ENCODE measurements at places on chromosomes 6 and 20.

DNA sequence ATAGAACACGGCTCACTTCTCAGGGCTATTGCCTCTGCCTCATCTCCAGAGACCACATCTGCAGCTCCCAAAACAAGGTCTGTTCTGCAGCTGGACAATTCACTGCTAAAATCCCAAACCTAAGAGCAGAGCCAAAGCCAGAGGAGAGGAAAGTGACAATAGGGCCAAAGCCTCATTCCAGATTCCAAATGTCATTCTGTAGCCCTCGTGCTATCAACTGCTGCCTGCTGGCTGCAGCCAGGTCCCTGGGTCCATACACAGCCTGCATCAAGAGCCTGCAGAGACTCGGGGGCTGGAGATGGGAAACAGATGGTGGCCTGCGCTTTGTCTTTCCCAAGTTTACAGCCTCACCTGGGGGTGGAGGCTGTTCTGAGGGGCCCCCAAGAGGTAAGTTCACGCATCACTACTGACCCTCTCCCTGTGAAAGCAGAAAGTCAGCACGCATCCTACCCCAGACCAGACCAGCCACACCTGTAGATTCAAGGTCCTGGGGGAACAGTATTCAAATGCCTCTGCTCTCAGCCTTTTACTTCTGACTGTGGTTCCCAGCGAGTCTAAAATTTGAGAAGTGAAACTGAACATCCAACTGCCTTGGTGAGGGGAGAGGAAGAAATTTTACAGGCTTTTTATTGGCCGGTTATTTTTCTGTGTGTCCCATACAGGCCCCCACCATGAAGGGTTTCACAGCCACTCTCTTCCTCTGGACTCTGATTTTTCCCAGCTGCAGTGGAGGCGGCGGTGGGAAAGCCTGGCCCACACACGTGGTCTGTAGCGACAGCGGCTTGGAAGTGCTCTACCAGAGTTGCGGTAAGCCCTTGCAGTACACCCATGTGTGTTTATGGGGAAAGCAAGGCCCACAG is at the start of gene LY86:
LY86 (plus strand) TSS at position 657 of the 860 bp plus-strand sequence; CDS start at position 672, 15 bp downstream.
- no peak for DNase-seq

GRCh38 chr20:37385176-37385575 is 39.2 kb downstream of the SRC start:
- DNase-seq: no peak

DNA sequence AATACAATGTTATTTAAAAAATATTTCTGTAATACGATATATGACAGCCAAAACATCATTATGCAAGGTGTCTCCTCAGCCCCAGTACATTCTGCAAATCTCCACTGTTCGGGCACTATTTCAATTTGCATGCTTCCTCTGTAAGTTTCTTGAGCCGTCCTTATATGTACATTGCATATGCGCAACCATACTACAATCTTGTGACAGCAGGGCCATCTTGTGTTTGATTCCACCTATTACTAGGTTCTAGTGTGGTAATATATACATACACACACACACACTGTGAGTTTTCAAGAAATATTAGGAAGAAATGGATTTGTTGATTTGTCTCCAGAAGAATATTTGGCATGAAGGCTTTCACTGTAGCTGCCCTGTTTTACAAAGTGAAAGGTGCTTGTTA is 9.8 kb downstream of the LYRM4 start:
- DNase-seq: no peak

DNA sequence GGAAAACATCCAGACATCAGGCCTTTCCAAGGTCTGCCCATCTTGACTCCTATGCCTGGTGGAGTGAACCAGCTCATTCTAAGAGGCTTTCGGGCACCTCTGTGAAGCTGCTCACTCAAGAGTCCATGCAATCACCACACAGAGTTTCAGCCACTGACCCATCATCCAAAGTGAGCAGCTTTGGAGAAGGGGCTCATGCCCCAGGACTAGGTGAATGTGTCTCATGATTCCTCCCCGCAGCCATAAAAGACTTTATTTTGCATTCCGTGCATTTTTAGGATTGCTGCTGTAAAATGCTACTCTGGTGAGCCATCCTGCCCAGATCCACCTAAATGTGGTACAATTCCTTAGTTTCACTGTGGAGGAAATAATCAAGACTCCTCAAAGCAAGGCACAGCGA is 44.5 kb upstream of the EZR start:
- DNase-seq: no peak

DNA sequence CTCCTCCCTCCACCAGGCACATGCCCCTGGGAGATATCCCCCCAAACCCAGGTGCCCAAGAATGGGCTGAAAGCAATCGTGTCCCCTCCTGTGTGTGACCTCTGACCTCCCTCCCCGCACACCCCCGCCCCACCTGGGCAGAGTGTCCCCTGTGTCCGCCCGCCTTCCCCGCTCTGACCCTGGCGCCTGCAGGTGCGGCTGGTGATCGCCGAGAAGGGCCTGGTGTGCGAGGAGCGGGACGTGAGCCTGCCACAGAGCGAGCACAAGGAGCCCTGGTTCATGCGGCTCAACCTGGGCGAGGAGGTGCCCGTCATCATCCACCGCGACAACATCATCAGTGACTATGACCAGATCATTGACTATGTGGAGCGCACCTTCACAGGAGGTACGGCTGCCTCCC is 9.9 kb downstream of the GDAP1L1 start:
- DNase-seq: no peak

DNA sequence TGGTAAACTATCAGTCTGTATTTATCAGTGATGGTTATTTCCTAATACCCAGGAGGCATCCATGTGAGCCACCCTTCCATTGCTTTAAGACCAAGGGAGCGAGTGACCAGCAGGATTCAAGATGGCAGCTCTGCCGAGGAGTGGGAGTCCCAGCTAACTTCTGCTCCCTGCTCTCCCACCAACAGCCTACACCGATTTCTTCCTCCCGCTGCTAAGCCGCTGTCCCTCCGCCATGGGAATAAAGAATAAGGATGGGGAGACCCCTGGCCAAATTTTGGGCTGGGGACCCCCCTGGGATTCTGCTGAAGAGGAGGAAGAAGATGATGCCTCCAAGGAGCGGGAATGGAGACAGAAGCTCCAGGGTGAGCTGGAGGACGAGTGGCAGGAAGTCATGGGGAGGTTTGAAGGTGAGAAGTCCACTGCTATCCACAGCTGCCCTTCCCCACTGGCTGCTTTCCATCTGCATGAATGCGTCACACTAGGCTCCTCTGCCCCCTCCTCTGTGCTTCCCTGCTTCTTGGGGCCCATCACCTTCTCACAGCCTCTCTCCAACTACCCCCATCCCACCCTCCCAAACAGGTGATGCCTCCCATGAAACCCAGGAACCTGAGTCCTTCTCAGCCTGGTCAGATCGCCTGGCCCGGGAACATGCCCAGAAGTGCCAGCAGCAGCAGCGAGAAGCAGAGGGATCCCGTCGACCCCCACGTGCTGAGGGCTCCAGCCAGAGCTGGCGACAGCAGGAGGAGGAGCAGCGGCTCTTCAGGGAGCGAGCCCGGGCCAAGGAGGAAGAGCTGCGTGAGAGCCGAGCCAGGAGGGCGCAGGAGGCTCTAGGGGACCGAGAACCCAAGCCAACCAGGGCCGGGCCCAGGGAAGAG is 10.3 kb downstream of the NFKBIL1 start:
- DNase-seq: no peak

GRCh38 chr6:100100776-100101175 is 106.8 kb upstream of the MCHR2 start:
- DNase-seq: no peak

- no peak for DNase-seq
These were observed 298.0 kb downstream of the QKI start for GRCh38 chr6:163712566-163712961.

DNA sequence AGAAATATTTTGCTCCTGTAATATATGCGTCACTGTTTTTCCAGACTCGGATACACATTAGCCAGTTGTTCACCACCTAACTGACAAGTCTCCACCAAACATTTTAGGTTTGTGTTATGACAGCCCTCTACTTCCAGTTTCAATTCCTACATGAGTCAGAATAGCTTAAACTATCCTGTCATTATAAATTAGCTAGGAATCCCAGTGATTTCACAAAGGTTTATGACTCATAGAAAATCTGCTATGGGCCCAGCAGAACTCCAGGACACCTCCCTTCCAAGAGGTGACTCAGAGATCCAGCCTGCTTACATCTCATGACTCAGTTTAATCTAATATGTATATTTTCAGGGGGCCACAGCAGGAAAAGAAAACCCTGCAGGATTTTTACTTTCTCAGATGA is 17.4 kb upstream of the PLCB4 start:
- no peak for DNase-seq

GRCh38 chr20:54389596-54390280 is 85.7 kb upstream of the DOK5 start:
- no peak for DNase-seq

DNA sequence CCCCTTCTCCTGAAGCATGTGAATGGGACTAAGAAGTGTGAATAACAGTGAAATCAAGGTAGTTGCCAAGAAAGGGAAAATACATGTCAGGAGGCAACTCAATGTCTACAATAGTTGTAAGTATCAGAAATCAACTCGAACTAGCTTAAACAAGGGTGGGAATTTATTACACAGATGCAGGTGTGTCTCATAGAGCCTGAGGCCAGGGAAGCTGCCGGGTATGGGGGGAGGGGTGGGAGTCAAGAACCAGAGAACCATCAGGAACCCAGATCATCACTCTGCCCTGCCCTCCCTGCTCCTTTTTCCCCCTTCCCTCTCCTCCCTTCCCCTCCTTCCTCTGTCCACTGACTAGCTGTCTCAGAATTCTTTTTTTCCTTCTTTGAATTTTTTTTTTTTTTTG is 34.9 kb upstream of the BMP6 start:
- DNase-seq: no peak

GRCh38 chr6:14452567-14453527 is 335.3 kb downstream of the CD83 start:
- no peak for DNase-seq

DNA sequence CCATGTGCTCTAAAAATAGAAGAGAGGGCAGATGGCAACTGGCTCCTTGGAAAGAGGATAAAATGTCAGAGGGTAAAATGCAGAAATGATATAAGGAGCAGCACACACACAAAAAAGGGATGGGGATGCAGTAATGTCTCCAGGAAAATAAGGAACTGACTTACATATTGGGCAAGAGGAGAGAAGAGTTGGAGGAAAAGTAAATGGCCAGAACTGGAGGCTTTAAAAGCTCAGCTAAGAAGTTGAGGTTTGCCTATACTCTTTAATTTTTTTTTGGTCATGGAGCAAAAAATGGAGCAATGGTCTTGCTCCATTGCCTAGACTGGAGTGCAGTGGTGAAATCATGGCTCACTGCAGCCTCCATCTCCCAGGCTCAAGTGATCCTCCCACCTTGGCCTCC is 93.7 kb downstream of the SULF2 start:
- no peak for DNase-seq

GRCh38 chr6:12602951-12603672 is 113.5 kb upstream of the PHACTR1 start:
- DNase-seq: no peak

DNA sequence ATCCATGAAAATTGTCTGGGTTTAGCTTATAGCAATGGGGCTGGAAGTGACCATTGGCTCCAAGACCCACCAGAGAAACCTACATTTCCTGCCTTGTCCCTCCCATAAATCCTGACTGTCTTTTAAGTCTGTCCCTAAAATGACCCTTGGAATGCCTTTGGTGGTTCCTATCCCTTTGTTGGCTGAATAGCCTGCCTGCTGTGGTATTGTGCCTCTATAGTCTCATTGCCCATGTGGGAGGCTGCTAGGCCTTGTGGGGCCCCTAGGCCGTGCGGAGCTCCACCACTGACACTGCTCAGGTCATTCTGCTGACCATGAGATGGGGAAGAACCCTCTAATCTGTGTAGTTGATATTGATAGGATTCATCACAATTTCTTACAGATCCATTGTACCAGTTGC is 43.3 kb downstream of the SCP2D1 start:
- no peak for DNase-seq

GRCh38 chr20:29874476-29875202 is 1382.8 kb upstream of the DEFB115 start:
- DNase-seq: no peak

- DNase-seq: no peak
These were observed 130.3 kb downstream of the ZNF217 start for GRCh38 chr20:53463101-53463972.

DNA sequence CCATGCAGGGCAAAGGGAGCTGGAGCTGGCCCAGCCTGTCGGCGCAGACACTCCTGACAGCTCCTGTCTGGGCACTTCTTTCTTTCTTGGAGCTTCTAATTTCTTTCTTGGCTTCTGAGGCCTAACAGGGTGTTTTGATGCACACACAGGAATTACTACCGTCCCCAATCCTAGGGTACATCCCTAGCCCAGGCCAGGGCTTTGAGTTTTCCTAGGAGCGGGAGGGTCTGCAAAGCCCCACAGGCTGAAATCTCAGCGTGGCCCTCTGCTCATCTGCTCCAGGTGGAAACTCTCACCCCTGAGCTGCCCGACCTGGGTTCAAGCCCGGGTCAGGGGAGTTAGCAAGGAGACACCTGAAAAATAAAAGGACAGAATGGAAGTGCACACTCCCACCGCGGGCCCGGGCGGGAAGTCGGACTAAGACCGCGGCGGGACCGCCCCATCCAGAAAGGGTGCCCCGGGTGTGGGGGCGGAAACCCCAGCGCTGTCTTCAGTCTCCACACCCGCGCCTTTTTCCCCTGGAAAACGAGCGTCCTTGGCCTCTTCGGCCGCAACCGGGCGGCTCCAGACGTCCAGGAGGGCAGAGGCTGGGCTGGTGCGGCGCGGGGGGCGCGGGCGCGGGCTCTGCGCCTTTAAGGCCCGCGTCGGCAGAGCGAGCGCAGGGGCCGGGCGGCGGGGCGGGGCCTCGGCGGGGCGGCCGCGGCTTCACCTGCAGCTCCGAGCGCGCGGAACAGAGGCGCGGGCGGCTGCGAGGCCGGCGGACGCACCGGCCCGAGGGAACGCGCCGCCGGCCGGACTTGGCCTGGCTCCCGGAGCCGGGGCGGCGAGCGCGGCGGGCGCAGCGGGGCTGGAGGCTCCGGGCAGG is at the start of gene CDH4:
CDH4 (plus strand) TSS at position 733 of the 865 bp plus-strand sequence.
- peak; percentile 33 for DNase-seq

DNA sequence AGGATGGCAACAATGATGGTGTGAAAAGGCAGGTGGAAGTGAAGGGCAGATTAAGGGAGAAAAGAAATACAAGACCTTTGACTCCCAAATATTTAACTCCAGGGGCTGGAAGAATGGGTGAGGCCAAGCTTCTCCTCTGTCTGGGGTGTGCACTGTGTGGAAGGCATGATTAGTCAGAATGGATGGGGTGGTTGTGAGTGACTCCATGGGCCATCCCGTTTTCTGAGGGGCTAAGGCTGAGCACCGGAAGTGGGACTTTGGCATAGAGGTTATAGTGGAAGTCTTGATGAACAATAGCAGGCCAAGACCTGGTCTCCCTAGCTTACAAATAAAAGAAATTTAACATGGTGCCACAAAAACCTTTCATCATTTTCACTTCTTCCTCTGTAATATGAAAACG is 12.1 kb downstream of the E2F3 start:
- DNase-seq: no peak

DNA sequence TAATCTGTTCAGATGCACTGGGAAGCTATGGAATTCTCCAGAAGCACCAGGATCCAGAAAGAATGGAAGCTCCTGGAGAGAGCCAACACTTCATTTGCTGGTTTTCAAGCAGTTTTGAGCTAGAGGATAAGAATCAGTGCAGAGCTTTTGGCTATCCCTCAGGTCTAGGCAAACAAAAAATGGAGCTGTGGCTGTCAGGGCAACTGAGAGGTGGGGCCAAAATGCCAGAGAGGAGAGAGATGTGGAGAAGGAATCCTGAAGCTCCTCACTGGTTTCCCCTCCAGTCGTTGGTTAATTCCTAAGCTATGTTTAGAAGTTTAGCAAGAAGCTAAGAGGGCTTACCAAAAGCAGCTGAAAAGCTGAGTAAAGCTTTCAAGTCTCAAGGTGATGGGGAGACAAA is 294.2 kb upstream of the JARID2 start:
- DNase-seq: no peak

- no peak for DNase-seq
These were observed 35.1 kb downstream of the SNRNP48 start for GRCh38 chr6:7624796-7625710.

- no peak for DNase-seq
These were observed 11.9 kb downstream of the OR12D1 start for GRCh38 chr6:29426654-29427053.
